ENCODE measurements at places on chromosomes 7 and 10.

DNA sequence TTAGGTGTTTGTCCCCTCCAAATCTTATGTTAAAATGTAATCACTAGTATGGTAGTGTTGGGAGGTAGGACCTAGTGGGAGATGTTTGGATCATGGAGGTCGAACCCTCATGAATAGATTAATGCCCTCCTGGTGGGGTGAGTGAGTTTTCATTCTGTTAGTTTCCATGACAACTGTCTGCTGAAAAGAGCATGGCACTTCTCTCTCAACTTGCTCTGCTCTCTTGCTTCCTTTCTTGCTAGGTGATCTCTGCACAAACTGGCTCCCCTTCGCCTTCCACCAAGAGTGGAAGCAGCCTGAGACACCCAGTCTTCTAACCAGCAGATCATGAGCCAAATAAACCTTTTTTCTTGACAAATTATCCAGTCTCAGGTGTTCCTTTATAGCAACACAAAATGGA, 853.9 kb downstream of the SORCS1 start:
- DNase-seq = no peak

DNA sequence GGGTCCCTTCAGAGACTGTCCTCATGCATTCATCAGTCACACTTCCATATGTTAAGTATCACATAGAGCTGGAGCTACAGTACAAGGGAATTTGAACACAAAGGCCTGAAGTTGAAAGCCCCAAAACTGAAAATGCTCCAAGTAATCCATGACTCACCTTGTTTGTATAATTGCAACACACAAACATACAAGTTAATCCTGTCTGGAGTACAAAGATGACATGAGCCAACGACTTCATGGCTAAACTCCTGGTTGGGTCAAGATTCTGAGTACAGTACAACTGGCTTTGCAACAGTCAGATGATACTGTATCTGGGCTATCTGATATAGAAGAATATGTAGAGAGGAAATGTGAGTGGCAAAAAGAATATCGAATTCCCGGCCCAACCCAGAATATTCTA, 73.1 kb upstream of the AASS start:
- no peak for DNase-seq

DNA sequence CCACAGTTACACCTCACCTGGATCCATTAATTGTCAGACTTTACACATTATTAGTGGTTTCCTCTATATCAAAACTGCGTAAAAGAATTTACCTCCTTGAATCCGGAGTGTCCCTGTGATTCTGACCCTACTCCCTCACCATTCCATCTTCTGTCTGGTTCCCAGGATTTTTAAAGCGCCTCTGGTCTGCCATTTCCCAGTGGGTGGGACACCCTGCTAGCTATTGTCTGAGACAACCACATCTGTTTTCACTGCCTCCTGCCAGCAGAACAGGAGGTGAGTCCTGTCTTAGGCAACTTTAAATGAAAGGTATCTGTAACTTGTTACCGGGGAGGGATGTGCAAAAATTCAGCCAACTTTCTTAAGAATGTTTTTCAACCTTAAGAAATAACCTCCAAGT, 2.3 kb downstream of the MACROH2A2 start:
- DNase-seq = no peak

- peak; percentile 75 for DNase-seq
Observed at GRCh38 chr10:32256613-32257437, 90.1 kb downstream of the EPC1 start.

- DNase-seq = no peak
Observed at GRCh38 chr7:78634093-78634492, 819.4 kb downstream of the MAGI2 start.

GRCh38 chr10:79399223-79399831, 46.1 kb downstream of the ZCCHC24 start:
- DNase-seq = peak; percentile 75

DNA sequence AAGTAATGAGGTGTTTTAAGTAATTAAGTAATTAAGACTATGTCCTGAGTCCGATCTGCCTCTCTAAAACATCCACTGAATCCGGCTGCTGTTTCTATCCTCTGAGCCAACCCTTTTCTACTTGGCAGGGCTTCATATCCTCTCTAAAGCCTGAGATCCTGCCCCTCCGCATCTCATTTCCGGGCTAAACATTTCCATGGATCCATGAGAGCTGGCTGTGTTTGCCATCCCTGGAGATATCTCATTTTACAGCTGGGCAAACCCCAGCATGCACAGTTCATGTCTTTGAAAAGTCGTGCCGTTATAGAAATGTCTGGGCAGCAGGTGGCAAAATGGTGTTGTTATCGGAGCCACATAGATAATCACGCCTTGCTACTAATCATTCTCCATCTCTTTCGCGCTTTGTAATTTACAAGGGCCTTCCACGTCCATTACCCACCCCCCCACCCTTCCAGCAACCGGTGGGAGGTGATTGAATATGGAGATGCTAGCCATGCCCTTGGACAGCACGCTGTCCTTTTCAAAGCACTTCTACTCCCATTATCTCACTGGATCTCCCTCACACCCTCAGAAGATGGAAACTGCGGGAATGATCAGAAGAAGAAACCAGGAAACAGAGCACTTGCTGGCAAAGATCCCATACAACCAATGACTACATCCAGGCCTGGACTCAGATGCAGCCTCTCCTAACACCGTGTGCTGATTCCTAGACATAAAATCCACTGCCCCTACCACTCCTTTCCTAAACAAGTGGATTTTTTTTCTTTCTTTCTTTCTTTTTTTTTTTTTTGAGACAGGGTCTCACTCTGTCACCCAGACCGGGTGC, 1189.2 kb downstream of the TYW1 start:
- DNase-seq = no peak

DNA sequence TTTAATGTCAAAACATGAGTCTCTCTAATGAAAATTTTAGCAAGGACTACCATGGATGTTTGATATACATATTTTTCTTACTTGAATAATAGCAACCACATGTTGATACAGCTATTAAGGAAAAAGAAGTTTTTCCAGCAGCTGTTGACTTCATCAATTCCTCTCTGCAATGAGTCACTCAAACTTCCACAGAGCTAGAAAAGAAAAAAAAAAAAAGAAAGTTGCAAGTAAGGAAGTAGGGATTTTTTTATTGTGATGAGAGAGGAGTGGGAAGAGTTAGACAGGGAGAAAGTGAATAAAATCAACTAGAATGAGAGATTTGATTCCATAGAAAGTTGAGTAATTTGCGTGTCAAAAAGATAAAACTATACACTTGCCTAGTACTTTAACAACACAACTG, 46.2 kb downstream of the CAV1 start:
- DNase-seq = no peak

GRCh38 chr7:28433699-28434219, 21.4 kb downstream of the CREB5 start:
- DNase-seq = no peak

GRCh38 chr10:60828489-60828852, 50.2 kb downstream of the CDK1 start:
- DNase-seq = no peak

GRCh38 chr10:125591886-125592285, 91.1 kb downstream of the TEX36 start:
- no peak for DNase-seq

GRCh38 chr10:106182542-106182941, 982.0 kb downstream of the SORCS1 start:
- no peak for DNase-seq

DNA sequence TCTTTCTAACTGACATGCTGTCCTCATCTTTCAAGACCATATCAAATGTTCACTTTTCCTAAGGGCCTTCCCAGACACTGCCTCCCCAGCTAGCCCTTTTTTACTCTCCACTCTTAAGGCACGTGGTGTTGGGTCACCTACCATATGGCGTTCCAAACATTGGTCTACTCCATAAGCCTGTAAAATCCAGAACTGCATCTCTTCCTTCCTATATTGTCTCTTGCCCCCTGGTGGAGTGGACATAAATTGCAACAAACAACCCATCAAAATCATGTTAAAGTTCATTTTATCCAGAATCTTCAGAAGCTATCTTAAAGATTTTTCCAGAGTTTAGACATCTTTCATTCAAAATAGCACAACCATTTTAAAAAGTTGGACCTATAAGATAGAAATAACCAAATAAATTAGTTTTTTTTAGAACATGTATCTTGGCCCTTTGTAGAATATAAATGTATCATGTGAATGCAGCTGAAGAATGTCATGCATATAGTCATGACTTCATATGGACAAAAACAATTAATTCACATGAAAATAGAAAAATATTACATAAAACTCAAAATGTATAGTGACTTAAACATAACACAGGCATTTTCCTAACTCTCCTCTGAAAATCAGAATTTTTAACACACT, 180.6 kb upstream of the CHRM2 start:
- peak; percentile 47 for DNase-seq

DNA sequence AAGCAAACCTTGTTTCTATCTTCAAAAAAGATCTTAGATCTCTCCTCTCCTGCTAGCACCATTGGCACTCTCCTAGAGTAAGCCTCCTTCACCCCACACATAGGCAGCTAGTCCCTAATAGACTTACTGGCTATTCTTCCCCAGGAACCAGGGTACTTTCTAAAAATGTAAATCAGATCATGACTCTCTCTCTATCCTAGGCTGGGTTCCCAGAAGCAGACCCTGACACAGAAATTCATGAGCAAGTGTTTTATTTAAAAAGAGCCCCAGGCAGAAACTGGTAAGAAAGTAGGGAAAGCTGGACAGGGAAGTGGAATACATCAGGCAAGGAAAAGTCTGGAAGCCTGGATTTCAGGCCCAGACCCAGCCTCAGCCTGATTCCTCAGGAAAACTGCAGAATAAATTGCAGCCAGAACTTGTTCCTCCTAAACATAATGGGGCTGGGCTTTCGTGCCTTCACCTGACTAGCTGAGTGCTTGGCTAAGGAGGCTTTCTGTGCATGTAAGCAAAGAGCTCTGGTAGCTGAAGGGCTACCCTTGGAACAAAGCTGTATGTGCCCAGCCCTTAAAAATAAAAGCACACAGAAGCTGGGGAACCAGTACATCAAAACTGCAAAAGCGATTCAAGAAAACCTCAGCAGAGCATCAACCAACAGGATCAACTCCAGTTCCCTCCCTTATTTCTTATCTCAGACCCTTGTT, 18.8 kb upstream of the SORBS1 start:
- DNase-seq = no peak

DNA sequence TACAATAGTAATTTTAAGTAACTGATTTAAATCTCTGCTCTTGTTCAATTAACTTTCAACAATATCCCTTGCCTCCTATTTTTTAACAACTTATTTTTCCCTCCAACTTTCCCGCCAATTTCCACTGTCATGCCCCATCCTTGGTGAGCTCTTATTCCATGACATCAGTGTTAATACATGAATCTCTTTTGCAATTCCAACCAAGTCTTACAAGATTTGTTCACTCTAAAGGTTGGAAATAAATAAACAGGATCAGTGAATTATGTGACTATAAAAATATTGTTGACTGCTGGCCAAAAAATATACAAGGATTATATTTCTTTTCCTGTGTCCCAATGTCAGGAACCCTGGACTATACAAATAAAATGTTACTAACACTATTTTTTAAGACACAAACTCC, 21.0 kb upstream of the AGMO start:
- no peak for DNase-seq

DNA sequence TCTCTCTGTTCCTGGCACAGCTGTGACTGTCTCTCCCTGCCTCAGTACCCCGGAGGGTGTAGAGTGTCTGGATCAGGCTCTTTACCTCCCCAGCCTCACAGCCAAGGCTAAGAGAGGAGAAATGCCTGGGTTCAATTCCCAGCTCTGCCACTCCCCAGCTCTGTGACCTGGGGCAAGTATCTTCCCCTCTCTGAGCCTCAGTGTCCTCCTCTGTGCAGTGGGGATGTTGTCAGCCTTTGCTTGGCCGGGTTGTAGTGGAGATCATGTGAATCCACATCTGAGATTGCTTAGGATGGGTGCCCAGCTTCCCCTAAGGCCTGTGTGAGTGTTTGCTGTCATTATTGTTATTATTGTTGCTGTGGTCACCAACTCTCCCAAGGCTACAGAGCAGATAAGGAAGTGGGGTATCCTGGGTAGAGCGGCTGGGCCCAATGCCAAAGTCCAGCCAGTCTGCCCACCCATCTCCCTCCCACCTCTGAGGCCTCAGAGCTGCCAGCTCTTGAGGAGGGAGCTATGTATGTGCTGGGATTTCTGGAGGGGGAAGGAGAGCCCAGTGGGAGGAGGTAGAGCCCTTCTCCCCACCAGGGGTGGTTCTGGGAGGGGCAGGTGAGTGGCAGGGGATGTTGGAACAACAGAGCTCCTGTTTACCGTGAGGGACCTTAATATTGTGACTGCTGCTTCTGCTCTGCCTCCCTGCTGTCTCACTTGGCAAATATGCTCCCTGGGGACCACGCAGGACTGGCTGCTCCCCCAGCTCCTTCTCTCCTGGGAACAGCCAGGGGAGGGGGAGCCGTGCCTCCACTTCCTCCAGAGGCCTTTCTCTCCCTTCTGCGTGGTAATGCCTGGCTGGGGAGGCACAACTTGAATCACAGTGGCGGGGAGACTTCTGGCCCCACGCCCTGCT, 170.5 kb downstream of the RPS24 start:
- DNase-seq = no peak

GRCh38 chr7:37284805-37285231, 163.8 kb downstream of the ELMO1 start:
- peak; percentile 23 for DNase-seq

GRCh38 chr10:46524472-46525176, 31.8 kb downstream of the GPRIN2 start:
- DNase-seq = peak; percentile 15

DNA sequence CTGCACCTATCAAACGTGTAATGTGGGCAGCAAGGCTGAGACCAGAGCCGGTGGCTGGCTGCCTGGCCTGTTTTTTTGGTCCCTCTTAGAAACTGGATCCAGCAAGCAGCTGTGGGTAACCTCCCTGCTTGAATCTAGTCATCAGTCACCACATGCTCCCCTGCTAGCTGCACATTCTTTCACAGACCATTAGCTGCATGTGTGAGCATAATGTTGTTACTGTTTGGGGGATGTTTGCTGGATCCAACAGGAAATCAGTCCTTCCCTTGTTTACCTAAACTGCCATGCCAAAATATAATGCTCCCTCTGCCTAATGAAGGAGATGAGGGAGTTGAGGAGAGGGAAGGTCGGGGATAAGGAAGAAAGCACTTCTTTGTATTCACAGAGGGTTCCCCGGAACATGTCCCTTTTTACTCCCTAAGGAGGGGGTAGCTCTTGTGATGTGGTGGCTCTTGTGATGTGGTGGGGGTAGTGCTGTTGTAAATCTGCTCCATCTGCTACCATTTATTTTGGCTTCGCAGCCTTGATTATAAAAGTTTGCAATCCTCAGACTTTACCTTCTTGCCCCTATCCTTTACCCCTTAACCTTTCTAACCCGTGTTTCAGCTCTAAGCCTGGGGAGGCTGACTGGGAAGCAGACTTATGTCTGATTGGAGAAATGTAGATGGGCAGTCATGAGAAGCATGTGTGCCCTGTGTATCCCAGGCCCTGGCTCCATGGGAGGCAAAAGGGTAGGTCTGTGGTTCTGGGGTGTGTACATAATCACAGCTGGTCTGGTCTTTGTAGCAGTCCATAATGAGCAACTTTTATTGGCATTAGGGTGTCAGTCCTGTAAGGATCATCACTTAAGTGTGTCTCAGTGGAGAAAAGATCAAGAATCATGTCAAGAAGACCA, 20.8 kb downstream of the LOXL4 start:
- no peak for DNase-seq

DNA sequence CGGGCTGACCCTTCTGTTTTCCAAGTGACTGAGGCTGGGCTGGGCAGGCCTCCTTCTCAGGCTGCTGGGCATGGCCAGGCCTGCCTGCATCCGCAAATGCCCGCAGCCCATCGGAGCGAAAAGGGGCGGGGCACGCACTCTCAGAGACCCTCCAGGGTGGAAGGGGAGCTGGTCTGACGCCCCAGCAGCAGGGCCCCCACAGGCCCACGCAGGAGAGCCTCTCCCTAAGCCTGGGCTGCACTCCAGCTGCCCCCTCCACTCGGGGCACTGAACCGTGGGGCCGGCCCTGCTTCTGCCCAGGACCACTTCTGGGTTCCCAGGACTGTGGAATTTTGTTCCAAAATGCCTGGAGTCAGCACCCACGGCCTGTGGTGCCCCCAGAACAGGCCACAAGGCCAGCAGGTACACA, 9.3 kb downstream of the ADAP1 start:
- DNase-seq = no peak
